Glomerular endothelial cell (primary cell): ENCODE measurements at places on chromosomes 12 and 14.

GRCh38 chr12:12428961-12429657 is 72.2 kb downstream of the BORCS5 start:
- no peak for DNase-seq

DNA sequence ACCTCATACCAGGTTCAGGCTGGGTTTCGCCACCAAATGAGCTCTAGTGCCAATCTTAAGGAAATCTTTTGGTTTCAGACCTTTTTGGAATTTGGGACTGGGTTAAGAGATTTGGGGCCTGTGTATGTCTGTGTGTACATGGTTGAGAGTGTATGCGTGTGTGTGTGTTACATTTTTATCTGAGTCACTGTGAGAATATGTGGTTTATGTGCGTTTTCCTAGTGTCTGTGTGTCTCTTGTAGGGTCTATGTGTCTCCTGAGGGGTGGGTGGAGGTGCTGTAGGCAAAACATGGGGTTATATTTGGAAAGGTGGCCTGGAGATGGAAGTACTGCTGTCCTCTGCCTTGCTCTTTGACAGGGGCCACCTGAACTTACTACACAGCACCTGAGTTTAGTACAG is 17.9 kb downstream of the C12orf43 start:
- no peak for DNase-seq

DNA sequence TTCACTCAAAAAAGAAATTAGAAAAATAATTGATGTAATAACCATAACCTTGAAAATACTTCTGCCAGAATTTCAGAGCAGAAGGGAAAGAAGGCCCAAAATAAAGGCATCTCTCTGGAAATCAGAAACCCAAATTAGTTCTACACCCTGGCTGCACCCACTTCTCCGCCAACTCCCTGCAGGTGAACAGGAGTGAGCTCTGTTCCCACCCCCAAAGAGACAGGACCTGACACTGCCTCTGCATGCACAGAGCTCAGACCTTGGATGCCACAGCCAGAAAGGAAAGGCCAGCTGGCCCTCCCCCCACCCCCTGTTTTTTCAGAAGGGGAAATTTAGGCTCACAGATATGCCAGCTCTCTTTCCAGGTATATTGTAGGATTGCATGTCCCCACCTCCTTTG is 228.2 kb downstream of the BCL11B start:
- no peak for DNase-seq

GRCh38 chr14:39102265-39102968 is 618 bp downstream of the SEC23A start:
- DNase-seq: peak; percentile 37

DNA sequence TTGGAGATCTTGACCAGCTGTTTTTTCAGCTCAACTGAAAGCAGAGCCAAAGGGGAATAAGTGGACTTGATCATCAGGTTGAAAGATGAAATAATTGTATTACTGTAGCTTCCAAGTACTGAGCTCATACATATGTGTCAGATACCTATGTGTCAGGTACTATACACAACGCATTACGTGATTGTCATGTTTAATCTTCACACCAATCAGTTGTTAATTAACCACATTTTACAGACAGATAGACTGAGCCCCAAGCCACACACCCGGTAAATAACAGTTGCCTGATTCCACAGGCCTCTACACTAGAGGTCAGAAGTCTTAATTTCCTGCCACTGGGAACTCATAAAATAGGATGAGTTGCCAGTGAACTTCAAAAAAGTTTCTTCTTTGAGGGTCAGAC is 128.5 kb downstream of the GPR135 start:
- no peak for DNase-seq
